Suprapubic skin (tissue), 4 donors: ENCODE measurements at places on chromosomes 13 and 19.

DNA sequence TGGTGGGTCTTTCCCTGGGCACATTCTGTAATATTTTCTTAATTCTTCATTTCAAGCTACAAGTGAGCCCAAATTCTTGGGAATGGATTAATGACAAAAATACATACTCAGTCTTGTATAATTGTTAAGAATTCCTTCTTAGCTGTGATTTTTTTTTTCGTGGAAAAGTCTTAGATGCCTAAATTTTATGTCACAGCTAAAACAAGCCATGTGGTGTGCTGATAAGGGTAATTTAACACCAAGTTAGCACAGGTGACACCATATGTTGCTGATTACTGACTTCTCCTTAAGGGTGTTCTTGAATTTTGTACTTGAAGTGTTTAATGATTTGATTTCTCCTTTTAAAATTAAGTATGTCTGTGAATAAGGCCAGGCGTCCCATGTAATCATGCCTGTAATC is 29.3 kb downstream of the WDFY2 start:
- no peak for DNase-seq

DNA sequence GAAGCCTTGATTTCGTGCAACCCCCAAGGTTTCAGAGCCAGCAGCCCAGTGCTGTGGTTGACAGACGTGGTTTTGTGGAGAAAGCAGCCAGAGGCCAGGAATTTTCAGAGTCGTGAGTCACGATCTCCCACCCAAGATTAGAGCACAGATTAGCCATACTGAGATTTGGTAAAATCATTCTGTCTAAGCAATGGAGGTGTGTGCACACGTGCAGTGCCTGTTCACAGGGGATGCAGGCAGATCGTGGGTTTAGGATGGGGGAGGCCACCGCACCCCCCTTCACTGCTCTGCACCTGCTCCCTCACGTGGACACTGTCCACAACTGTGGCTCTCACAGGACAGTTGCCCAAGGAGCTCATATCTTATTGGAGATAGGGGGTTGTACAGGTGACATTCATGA is 46.6 kb upstream of the GPR183 start:
- DNase-seq, result no peak

GRCh38 chr13:34617473-34618083 is 324.5 kb upstream of the NBEA start:
- no peak for DNase-seq

GRCh38 chr19:51346742-51347141 is 4.8 kb upstream of the VSIG10L start:
- no peak for DNase-seq

DNA sequence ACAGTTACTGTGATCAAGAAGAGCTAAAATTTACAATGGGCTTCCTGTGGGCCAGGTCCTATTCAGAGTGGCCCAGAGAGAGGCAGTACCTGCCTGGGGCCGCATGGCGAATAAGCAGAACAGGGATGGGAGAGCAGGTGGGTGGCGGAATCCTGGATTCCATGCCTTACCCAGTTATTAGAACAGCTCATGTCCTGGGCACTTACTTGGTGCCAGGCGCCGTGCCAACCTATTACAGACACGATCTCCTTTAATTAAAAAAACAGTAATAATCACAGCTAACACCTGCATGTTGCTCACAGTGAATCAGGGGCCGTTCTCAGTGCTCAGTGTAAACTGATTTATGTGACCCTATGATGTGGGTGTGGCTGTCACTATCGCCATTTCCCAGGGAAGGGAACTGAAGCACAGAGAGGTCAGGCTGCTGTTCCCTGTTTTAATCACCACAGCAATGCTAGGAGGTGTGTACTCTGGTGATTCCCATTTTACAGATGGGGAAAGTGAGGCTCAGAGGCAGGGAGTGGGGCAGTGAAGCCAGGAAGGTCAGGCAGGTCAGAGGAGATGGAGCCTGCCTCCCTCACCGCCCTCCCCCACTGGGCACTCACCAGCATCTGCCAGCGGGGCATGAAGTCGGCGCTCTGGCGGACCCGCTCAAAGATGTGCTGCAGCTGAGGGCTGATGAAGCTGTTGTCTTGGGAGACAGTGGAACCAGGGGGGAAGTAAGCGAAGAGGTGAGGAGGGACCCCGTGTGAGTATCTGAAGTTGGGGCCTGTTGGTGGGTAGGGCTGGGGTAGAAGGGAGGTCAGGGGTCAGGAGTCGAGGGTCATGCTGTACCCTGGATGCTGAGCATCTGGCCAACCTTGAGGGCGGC is 12.0 kb downstream of the COQ8B start:
- DNase-seq, result no peak

GRCh38 chr19:4140237-4140711 is 13.2 kb upstream of the CREB3L3 start:
- DNase-seq, result no peak
